ENCODE measurements at places on chromosomes 3 and 15.

GRCh38 chr3:170867143-170867937 lies 2.7 kb downstream of the RPL22L1 start:
- DNase-seq, result no peak
- H3K27me3 ChIP-seq, result no peaks in the 10 kb centered on the region
- no peak overlapping the region for H3K4me3 ChIP-seq

DNA sequence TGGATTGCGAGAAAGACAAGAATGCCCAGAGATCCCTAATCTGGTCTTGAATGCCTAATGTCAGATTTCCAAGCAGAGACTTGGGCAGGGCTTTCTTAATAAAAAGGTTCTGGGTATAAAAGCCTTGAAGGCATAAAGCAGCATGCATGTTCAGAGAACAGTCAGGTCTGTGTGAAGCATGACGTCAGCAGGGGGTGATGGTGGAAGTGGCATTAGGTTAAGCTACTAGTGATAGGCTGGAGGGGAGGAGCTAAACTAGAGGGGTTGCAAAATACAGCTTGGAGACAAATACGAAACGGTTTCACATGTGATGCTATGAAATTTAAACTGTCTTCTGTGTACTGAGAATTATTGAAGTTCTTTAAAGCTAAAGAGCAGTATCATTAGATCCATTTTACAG lies 125.6 kb downstream of the VPS8 start:
- H3K27me3 ChIP-seq, result no peaks in the 10 kb centered on the region
- H3K36me3 ChIP-seq, result peaks cover 19% of the 10 kb centered on the region
- H3K4me3 ChIP-seq, result no peak overlapping the region

DNA sequence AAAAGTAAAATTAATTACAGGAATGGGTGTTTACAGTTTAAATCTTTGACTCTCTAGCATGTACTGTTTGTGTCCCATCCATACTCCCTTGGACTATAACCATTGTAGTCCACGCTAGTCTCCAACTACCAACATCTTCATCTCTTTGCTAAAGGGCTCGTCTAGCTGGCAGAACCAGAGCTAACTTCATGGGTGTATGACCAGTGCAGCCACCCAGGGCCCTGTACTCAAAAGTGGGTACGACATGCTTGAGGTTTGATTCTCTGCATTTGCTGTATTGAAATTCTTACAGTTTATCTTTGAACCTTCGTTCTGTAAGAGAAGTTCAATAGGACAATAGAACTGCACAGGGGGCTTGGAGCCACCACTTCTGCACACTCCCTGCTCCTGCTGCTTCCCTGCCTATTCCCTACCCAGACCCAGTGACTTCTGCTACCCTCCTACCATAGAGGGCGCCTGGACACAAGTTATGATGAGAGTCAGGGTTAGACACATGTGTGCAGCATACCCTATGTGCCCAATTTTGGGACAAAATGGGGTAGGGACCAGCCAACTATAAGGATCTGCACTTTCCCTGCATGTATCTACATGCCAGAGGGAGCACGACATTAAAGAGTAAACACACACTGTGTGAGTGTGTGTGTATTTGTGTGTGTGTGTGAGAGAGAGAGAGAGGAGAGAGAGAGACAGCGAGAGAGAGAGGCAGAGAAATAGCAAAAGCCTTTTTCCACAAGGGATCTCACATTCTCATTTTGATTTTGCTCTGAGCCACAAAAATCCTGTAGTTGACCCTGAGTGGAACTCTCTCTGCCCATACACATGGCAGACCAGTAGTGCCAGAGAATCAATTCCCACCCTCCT lies 59.0 kb upstream of the NECTIN3 start:
- H3K27ac ChIP-seq, result no peak overlapping the region
- DNase-seq, result no peak
- no peaks in the 10 kb centered on the region for H3K27me3 ChIP-seq

DNA sequence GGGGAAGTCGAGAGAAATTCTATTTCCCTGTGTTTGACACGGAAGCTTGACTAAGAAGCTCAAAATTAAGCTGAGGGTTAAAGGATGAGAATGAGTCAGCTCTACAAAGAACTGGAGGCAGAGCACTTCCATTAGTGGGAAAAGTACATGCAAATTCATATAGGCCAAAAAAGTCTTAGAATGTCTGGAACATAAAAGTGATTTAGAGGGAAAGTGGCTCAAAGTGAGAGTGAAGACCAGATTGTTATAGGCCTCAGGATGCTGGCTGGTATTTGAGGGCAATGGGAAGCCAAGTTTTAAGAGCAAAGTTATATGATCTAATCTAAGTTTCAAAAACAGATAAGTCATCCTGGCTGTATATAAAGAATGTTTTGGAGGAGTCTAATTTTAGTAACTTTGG lies 857.3 kb downstream of the NAALADL2 start:
- no peaks in the 10 kb centered on the region for H3K27me3 ChIP-seq
- no peaks in the 10 kb centered on the region for H3K36me3 ChIP-seq
- no peaks in the 10 kb centered on the region for H3K4me1 ChIP-seq
- H3K4me3 ChIP-seq, result no peak overlapping the region
- H3K27ac ChIP-seq, result no peak overlapping the region

GRCh38 chr3:52787246-52787645 lies 7.3 kb upstream of the ITIH3 start:
- H3K27me3 ChIP-seq, result no peaks in the 10 kb centered on the region
- H3K4me1 ChIP-seq, result no peaks in the 10 kb centered on the region
- no peak overlapping the region for H3K4me3 ChIP-seq
- H3K36me3 ChIP-seq, result no peaks in the 10 kb centered on the region

DNA sequence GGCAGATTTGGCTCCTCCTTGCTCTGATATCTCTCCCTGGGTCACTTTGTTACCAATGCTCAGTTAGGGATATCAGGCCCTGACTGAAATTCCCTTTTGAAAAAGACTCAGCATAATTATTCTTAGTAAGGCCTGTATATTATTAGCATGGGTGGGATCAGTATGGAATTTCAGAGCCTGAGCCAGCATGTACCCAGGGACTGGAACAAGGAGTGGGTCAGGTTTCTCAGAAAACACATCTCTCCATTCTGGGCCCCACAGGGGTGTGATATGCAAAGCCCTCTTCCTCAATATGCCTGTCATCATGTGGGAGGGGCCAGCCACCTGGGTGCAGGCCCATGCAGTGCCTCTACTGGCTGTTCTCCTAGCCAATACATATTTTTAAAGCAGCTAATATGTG lies 423.2 kb downstream of the EPHB1 start:
- H3K27ac ChIP-seq, result no peak overlapping the region
- no peaks in the 10 kb centered on the region for H3K4me1 ChIP-seq
- no peaks in the 10 kb centered on the region for H3K36me3 ChIP-seq

GRCh38 chr3:11808231-11808630 lies 38.5 kb downstream of the TAMM41 start:
- no peak for DNase-seq
- H3K4me1 ChIP-seq, result no peaks in the 10 kb centered on the region
- peaks cover 56% of the 10 kb centered on the region for H3K36me3 ChIP-seq
- no peak overlapping the region for H3K4me3 ChIP-seq

- H3K36me3 ChIP-seq, result no peaks in the 10 kb centered on the region
- H3K27ac ChIP-seq, result no peak overlapping the region
- H3K4me3 ChIP-seq, result no peak overlapping the region
- DNase-seq, result no peak
- H3K4me1 ChIP-seq, result no peaks in the 10 kb centered on the region
- H3K27me3 ChIP-seq, result no peaks in the 10 kb centered on the region
Measured at GRCh38 chr15:53129121-53129904, 339.2 kb upstream of the ONECUT1 start.

DNA sequence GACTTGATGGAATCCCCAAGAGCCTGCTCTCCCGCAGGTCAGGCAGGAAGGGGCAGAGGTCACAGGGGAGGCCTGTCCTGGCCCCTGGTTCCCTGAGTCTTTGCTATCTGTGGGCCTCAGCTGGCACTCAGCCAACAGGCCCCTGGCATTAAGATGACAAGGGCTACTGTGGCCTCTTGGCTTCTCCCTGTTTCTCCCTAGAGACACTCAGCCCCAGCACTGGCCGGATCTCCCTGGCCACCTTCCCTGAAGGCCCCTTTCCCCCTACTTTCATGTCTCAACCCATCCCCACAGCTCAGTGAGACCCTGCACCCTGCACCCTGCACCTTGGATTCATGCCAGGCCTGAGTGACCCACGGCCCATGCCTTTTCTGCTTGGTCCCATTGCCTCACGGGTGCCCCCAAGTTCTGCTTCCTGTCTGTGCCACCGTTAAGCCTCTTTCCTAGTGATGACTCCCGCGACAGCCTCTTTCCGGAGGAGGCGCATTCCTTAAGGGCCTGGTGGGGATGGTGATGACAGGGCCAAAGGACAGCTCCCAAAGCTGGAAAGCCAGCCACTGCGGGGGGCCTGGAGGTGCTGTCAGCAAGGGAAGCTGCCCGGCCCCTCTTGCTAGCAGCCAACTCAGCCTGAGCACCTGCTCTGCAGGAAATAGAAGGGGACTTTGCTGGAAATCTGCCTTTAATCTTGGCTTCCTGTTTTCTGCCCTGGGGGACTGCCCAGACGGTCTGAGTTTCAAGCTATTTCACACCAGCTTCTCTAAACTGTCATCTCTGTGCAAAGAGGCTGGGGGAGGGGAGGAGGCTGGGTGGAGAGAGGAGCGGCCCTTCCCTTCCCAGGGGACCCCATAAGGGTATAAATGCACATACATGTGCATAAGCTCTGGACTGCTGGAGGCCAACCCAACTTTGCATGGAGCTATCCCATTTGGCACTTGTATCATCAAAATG lies 4.8 kb upstream of the CSK start:
- no peaks in the 10 kb centered on the region for H3K27me3 ChIP-seq
- H3K4me1 ChIP-seq, result peaks cover 57% of the 10 kb centered on the region
- peak overlapping the region; percentile 18 for H3K4me3 ChIP-seq
- DNase-seq, result peak; percentile 45
- H3K27ac ChIP-seq, result peak overlapping the region; percentile 90
- H3K36me3 ChIP-seq, result no peaks in the 10 kb centered on the region

GRCh38 chr3:194817936-194818335 lies 132.3 kb downstream of the FAM43A start:
- no peak overlapping the region for H3K27ac ChIP-seq
- no peaks in the 10 kb centered on the region for H3K27me3 ChIP-seq
- H3K4me3 ChIP-seq, result no peak overlapping the region
- H3K4me1 ChIP-seq, result no peaks in the 10 kb centered on the region
- H3K36me3 ChIP-seq, result no peaks in the 10 kb centered on the region

GRCh38 chr3:76991165-76991564 lies 48.7 kb upstream of the ROBO2 start:
- DNase-seq, result no peak
- no peak overlapping the region for H3K27ac ChIP-seq
- H3K4me3 ChIP-seq, result no peak overlapping the region

DNA sequence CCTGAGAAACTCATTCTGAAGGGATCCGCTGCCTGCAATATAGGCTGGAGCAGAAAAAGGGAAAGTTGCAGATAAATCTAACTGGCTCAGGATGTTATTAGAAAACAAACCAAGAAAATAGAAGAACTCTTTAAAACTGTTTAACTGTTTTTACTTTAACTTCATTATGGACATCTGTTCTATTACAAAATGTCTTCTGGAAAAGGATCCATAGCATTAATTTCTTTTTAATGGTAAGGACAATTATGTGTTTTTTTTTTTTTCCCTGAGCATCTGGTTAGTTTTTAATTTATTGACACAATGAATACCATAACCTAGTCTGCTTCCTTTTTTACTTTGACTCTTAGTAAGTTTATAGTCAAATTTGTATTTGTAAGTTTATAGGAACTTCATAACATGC lies 239.5 kb downstream of the NAALADL2 start:
- H3K36me3 ChIP-seq, result no peaks in the 10 kb centered on the region
- no peaks in the 10 kb centered on the region for H3K4me1 ChIP-seq
- no peak for DNase-seq
- no peak overlapping the region for H3K4me3 ChIP-seq
- no peak overlapping the region for H3K27ac ChIP-seq

GRCh38 chr3:137987723-137988122 lies 22.2 kb upstream of the CLDN18 start:
- H3K27me3 ChIP-seq, result no peaks in the 10 kb centered on the region
- DNase-seq, result no peak
- H3K4me1 ChIP-seq, result no peaks in the 10 kb centered on the region
- H3K27ac ChIP-seq, result no peak overlapping the region
- H3K4me3 ChIP-seq, result no peak overlapping the region

GRCh38 chr15:46938169-46938568 lies 779.1 kb upstream of the SEMA6D start:
- no peaks in the 10 kb centered on the region for H3K4me1 ChIP-seq
- no peaks in the 10 kb centered on the region for H3K36me3 ChIP-seq
- H3K27ac ChIP-seq, result no peak overlapping the region
- no peak overlapping the region for H3K4me3 ChIP-seq
- H3K27me3 ChIP-seq, result no peaks in the 10 kb centered on the region
- no peak for DNase-seq

DNA sequence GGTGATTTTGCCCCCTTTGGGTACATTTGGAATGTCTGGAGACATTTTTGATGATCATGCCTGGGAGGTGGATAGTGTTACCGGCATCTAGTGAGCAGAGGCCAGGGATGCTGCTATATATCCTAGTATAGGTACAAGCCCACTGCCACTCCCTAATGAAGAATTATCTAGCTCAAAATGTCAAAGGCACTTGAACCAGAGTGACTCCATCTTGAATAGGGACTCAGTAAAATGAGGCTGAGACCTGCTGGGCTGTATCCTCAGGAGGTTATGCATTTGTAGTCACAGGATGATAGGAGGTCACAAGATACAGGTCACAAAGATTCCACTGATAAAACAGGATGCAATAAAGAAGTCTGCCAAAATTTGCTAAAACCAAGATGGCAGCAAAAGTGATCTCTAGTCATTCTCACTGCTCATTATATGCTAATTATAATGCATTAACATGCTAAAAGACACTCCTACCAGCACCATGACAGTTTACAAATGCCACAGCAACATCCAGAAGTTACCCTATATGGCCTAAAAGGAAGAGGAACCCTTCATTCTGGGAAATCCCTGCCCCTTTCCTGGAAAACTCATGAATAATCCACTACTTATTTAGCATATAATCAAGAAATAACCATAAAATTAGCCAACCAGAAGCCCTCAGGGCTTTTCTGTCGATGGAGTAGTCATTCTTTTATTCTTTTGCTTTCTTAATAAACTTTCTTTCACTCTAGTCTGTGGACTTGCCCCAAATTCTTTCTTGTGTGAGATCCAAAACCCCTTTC lies 40.0 kb upstream of the FAM3D start:
- no peak overlapping the region for H3K4me3 ChIP-seq
- H3K36me3 ChIP-seq, result no peaks in the 10 kb centered on the region
- no peaks in the 10 kb centered on the region for H3K4me1 ChIP-seq
- no peaks in the 10 kb centered on the region for H3K27me3 ChIP-seq
- DNase-seq, result no peak

GRCh38 chr3:156483426-156483825 lies 71.5 kb downstream of the SSR3 start:
- H3K4me3 ChIP-seq, result peak overlapping the region; percentile 51
- DNase-seq, result no peak
- H3K4me1 ChIP-seq, result peaks cover 12% of the 10 kb centered on the region

- no peak for DNase-seq
- no peaks in the 10 kb centered on the region for H3K27me3 ChIP-seq
- no peaks in the 10 kb centered on the region for H3K4me1 ChIP-seq
Measured at GRCh38 chr15:94894056-94894455, 662.7 kb downstream of the MCTP2 start.

DNA sequence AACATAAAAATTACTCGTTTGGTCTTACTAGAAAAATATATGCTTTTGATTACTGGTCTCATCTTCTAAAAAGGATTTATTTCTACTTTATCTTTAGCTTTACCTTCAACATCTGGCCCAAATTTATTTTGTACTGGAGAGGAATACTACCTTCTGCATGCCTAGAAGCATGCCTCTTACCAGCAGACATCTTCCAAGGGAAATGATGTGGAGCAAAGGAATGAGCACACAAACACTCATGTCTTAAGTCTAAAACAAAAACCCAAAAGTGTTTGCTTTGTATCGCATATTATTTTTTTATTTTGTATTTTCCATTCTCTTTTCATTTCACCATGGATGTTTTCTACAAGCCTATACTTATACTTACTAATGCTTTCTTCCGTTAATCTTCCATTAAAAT lies 304.6 kb upstream of the KCNMB2 start:
- H3K36me3 ChIP-seq, result no peaks in the 10 kb centered on the region
- no peak overlapping the region for H3K4me3 ChIP-seq
- no peaks in the 10 kb centered on the region for H3K27me3 ChIP-seq
- DNase-seq, result no peak

Data from effector memory CD4-positive, alpha-beta T cell (primary cell).